ENCODE measurements at places on chromosomes 16 and 17. TPM values are rescaled to one million over a fixed set of nuclear protein-coding genes. Genes with fewer than 3 reads are reported as not detected.

CDRT15L2 gene
- not detected for total RNA-seq

DNA sequence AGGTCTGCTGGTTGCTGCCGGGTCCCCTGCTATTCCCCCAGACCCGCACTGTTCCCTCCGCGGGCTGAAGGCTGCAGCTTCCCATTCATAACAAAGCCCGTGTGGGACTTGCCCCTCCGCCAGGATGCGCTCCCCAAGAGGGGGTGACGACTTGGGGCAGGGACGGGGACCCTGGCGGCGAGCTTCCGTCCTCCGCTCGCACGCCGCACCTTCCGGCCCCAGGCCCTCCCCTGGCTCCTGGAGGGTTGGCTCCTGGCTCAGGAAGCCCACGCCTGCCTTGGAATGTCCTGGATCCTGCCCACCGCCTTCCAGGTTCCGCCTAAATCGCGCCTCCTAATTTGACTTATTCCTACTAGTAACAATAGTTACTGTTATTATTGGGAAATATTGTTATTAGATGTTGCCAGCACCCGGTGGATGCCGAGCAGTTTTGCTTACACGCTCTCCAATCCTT, 1.1 kb upstream of the TFAP4 start:
- peak; percentile 76 for DNase-seq

LRRC75A gene
- total RNA-seq, result 2.8 TPM

C16orf82 gene
- total RNA-seq, result not detected

PRM2 gene
- total RNA-seq, result not detected

ULK2 gene
- 12.9 TPM for total RNA-seq

IRX3 gene
- 22.9 TPM for total RNA-seq

All from A673 (cell line).